Stimulated activated CD4-positive, alpha-beta T cell treated with anti-CD3 and anti-CD28 coated beads, Interleukin-4, amount 100 ng/mL, for 4 hours (primary cell): ENCODE measurements at places on chromosomes 12 and 14.

- no peak for DNase-seq
Measured at GRCh38 chr12:13187399-13187798, 9.1 kb upstream of the EMP1 start.

DNA sequence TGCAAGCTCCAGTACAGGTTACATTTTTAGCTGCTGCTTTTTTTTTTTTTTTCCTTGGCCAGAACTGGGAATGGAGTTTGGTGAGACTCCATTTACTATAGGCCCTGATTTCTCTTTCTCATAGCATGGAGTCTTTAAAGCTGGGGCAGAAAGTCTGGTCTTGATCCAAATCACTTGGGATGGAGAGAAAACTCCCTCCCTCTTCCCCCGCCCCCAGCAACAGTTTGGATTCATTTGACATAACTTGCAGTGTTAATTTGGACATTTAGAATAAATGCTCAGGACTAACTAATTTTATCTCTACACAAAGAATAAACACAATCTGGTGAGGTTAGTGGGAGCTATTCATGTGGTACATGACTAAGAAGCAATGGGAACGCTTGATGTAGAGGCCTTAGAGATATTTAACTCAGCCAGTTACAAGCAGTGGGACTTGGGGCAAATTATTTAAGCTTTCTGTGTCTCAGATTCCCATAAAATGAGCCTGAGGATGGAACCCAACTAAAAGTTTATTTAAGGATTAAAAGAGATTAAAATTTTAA lies 107.3 kb upstream of the ARHGAP5 start:
- no peak for DNase-seq

GRCh38 chr12:120741476-120742421 lies 16.1 kb downstream of the ACADS start:
- DNase-seq: no peak

GRCh38 chr12:88662961-88663360 lies 82.7 kb upstream of the KITLG start:
- no peak for DNase-seq

- no peak for DNase-seq
Measured at GRCh38 chr14:33362934-33363333, 424.3 kb downstream of the NPAS3 start.

GRCh38 chr14:101256266-101256665 lies 305.0 kb upstream of the DIO3 start:
- no peak for DNase-seq

DNA sequence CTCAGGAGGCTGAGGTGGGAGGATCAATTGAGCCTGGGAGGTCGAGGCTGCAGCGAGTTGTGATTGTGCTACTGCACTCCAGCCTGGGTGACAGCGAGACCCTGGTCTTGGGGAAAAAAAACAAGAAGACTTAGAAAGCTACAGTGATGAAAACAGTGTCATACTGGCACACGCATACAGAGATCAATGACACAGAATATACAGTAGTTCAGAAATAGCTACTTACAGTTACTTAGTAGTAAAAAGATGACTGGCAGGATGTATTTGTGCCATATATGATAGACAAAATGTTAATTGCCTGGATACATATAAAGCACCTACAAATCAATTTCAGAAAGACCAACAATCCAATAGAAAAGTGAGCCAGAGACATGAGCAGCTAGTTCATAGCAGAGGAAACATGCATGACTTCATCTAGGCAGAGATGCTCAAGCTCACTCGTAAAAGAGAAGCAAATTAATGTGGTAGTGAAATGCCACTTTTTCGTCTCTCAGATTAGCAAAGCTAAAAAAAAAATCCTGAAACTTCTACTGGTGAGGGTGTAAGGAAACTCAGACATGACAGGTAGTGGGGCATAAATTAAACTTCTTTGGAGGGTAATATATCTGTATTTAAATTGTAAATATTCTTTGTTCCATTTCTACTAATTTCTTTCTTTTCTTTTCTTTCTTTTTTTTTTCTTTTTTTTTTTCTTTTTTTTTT lies 2.5 kb upstream of the ALDH2 start:
- DNase-seq: no peak

DNA sequence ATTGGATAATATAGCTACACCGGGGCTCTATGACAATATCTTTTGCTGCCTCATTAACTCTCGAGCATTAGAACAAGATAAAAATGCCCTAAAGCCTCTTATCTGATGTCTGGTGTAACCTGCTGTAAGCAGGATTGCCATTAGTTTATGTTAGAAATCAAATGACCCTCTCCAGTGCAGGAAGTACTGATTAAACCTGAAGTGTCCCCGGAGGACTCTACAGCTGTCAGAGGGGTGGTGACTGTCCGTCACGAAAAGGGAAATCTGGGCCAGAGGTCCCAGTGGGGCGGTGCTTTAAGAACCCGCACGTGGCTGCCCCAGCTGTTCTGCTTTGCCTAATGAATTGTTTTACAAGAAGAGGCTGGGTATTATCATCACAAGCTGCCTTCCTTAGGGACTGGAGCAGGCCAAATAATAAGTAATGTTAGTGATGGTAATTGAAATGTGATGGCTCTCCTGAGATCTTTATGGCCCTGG lies 55.7 kb downstream of the LIN52 start:
- no peak for DNase-seq

- no peak for DNase-seq
Measured at GRCh38 chr14:25411781-25412757, 362.1 kb upstream of the STXBP6 start.

DNA sequence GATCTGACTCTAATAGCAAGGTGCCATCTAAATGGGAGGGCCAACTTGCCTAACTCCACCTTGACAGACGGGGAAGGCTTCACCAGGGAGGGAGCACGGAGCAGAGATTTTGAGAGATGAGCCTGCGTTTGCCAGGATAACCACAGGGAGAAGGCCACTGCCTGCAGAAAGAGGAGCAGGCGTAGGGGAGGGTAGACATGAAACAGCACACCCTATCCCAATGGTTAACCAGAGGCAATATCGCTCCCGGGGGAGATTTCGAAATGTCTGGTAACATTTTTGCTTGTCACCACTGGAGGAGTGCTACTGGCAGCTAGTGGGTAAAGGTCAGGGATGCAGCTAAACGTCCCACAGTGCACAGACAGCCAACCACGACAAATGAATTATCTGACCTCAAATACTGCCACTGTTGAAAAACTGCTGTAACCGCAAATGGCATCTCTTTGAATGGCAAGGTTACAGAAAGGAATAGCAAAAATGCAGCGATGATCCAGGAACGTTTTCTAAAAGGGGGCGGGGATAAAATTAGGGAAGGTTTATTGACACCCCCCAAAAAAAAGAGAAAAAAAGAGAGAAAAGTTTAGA lies 126.0 kb upstream of the ATF7IP start:
- no peak for DNase-seq

GRCh38 chr12:3432176-3432742 lies 58.7 kb upstream of the PRMT8 start:
- no peak for DNase-seq

DNA sequence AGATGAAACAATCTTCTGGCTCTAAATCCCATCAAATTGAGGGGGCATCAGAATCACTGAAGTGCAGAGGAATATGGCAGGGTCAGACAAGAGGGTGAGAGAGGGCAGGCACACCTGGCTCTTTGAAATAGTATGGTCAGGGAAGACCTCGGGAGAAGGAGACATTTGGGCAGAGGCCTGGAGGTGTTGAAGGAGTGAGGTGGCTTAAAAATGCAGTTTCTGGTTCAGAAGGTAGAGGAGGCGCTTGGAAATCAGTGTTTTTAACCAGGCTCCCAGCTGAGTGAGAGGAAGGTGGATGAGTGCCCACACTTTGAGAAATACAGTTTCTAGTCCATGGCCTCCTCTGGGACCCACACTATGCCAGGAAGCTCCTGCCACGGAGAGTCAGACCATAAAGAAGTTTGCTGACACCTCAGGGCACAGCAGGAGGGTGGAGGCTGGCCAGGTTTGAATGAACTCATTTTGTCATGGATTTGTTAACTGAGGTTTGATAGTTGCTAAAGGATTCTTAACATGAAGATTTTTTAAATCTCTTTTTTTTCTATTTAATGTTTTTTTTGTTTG lies 20.1 kb downstream of the NID2 start:
- no peak for DNase-seq

GRCh38 chr14:55228261-55228660 lies 36.9 kb upstream of the DLGAP5 start:
- DNase-seq: no peak

DNA sequence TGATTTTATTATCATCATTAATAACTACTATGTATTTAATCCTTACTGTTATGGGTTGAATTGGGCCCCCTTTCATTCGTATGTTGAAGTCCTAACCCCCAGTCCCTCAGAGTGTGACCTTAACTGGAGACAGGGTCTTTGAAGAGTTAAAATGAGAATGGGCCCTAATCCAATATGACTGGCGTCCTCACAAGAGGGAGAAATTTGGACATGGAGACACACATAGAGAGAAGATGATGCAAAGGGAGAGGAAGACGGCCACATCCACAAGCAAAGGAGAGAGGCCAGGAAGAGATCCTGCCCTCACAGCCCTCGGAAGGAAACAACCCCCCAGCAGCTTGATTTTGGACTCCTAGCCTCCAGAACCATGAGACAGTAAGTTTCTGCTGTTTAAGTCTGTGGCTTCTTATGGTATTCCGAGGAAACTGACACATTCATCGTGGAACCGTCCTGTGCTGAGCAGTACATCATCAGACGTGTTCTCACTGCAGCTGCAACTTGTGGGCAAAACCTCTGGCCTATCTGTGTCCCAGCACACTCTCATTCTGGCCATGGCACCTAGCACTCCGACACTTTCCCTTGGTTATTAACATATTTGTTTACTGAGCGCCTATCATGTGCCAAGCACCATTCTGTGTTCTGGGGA lies 127.6 kb downstream of the SLC38A6 start:
- no peak for DNase-seq

GRCh38 chr12:75981247-75982168 lies 50.1 kb downstream of the PHLDA1 start:
- no peak for DNase-seq

DNA sequence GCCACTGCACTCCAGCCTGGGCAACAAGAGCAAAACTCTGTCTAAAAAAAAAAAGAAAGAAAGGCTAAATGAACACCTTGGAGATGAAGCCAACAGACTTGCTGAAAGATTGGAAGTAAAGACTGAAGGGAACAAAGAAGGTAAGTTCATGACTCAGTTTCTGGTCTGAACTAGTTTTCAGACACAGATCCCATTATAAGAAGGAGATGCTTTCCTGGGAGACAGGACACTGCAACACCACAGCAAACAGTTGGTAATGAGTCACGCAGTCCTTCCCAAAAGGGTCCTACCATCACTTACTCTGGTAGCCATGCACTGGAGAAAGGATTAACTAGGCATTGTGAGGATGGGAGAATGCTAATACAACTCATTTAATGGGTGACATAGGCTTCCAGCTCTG lies 97.2 kb downstream of the SSPN start:
- DNase-seq: no peak

- no peak for DNase-seq
Measured at GRCh38 chr12:72313806-72314205, 41.6 kb downstream of the TRHDE start.

DNA sequence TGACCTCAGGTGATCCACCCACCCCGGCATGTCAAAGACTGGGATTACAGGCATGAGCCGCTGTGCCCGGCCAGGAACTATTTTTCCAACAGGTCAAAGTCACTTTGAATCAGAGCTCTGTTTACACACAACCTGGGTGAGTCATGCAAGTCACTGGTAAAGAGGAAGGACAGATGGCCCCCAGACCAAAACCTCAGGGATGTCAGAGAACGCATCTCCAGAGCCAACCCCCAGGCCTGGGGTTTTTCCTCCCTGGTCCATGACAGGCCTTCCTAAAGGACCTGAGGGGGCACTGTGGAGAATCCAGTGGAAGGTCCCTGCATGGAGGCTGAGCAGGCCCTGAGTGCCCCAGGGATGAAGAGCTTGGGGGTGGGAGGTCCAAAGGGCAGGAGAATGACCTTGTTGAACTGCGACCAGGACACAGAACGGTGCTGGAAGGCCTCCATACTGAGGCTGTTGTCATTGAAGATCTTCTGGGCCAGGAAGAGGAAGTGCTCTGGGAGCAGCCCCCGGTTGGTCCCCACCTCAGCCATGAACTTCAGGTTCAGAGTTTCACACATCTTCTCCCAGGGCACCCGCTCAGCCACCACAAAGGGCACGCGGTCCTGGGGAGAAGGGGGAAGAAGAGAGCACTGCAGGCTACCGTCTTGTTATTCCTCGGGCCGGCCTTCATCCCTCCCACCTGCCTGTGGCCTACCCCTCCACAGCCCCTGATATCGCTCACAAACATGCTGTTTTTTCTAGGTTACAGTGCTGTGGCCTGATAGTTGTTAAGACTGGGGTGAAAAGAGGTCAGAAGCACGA lies 9.1 kb downstream of the STAT6 start:
- DNase-seq: no peak
